ENCODE measurements at places on chromosomes 7 and 10.
A peak's percentile ranks its signal among the peaks of the same experiment; 100 is the strongest.

DNA sequence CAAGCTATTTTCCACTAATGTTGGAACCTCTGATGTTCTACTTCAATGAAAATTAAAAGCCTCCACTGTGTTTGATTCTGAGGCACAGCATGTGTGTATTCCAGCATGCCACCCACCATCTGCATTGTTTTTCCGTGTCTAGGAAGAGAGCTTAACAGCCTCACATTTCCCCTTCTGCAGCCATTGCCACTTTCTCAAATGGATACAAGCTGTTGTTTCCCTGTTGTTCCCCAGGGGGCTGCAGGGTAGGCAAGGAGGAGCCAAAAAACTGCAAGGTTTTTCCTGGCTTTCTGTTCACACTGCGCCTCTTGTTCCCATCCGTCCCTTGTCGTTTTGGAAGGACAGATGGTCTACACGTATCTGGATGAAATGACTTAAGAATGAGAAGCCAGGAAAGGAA, 72.3 kb upstream of the DNAJB12 start:
- no peak for DNase-seq

DNA sequence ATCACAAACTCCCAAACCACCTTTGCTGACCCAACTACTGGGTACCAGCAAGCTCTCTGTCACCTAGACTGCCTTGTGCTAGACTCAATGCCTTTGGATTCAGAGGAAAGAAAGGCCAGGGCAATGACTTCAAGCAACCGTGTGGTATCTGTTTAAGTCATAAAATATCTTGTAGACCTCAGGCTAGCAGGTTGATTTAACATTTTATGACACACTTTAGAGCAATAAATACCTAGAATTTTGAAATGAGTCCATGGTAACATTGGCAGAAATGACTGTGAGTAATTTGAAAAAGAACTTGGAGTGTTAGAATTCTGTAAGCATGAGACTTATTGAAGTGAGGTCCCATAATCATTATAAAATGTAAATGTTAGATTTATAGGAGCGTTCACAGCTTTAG, 87.2 kb downstream of the TWIST1 start:
- DNase-seq: peak; percentile 74

DNA sequence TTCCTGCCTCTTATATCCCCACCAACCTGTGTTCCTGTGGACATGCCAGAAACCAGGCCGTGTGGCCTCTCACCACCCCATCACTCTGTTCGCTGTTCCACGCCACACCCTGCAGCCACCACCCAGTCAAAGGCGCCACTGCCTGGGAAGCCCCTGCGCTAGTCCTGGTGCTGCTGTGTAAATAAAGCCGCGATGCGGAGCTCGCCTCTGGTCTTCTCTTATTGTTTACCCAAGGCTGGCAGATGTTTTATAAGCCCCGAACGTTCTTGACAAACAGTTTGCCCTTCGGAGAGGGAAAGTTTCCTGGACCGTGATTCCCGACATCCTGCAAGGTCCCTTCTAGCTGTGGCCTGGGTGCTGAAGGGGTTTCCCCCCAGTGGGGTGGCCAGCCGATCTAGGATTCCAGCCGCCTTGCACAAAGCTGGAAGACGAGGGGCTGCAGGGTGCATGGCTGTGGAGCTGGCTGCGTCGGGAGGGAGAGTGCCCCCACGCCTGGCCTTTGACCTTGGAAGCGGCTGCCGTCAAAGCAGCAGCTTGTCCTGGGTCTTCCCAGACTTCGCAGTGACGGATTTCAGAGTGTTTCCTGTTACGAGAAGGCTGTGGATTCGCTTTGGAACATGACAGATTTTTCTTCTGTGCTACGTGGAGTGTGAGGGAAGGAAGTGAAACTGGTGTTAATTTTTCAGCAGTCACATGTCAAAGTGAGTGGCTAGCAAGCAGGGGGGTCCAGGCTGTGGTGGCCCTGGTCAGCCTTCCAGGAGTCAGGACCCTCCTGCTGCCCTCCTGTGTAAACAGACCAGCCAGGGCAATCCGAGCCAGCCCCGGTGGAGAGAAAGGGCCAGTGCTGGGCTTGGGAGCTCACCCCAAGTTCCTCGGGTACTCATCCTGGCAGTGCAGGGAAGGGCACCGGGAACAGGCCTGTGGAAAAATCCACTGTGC, 61.6 kb downstream of the LHPP start:
- no peak for DNase-seq

DNA sequence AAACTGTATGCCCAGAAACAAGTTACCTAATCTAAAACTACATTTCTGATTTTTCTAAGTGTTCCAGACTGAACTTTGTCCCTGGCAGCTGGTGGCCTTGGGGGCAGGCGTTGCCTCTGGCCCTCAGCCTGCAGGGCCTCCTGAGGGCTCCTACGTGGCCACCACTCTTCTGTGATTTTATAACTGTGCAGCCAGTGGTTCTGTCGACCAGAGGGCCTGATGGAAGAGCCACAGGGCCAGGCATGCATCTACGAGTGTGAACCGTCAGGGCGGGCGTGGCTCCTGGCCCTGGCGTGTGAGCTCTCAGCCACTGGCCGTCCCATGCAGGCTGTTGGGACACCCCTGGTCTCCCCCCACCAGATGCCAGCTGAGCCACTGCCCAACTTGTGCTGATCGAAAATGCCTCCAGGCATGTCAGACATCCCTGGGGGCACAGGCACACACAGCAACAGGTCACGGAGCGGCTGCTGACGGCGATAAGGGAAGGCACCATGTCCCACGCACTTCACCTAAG, 173.4 kb downstream of the ZMYND11 start:
- DNase-seq: no peak

DNA sequence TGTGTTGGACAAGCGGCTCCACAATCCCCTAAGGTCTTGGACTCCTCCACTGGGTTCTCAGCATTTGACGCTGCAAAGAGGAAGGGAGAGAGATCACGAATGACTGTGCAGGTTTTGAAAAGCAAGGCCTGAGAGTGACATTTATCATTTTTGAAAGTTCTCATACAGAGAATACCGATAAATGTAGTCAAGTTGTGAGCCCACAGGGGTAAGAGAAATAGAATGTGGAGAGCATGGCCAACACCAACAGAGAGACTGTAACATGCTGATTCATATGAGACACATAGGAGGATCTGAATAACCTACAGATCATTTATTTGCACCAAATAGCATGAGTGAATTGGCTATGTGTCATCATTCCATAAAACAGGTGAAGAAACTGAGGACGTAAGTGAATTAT, 230.5 kb upstream of the MBL2 start:
- no peak for DNase-seq

GRCh38 chr7:910441-910861, 34.1 kb downstream of the GET4 start:
- DNase-seq: no peak

DNA sequence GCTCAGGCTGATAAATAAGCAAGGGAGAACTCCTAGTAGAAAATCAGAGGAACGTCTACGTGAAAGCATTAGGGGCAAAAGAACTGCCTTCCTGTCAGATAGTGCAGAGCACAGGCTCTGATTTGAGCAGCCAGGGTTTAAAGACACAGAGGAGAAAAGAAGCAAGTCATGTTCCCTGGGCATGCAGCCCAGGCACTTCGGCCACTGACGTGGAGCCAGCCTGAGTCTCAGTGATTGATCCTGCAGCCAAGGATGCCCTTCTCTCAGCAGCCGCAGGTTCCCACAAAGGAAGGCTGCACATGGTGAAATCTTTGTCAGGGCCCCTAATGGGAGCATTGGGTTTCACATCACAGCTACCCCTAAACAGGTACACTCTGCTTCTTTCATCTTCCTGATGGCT, 161.7 kb upstream of the HPS1 start:
- no peak for DNase-seq

- no peak for DNase-seq
These were observed 75.6 kb downstream of the PTPRN2 start for GRCh38 chr7:158512042-158512441.

DNA sequence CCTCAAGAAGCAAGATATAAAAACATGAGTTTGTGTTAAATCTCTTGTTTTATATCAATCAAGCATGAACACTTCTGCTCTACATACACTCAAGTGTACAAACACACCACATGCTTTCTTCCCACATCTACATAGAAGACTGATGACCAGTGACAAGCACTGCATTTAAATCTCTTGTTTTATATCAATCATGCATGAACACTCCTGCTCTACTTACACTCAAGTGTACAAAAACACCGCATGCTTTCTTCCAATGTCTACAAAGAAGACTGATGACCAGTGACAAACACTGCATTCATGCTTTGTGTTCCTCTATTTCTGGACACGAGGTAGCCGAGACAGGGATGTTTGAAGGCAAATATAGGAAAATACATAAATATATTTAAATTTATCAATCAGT, 642.0 kb upstream of the PFKP start:
- no peak for DNase-seq

DNA sequence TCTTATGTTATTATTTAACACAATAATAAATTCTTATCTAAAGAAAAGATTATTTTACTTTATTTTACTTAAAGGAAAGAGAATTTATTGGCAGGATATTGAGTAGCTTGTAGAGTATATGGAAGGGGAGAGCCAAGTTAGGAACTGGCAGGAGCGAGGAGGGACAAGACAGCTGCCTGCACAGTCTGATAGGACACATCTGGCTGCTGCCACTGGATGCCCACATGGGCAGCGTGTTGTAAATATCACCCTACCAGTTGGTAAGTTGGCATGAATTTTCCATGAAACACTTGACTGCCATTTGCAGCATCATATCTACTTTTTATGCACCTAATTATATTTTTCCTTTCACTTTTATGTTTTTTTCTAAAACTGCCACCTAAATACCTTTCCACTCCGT, 19.6 kb downstream of the SRI start:
- DNase-seq: no peak

GRCh38 chr10:113549856-113550255, 3.0 kb upstream of the HABP2 start:
- no peak for DNase-seq

GRCh38 chr10:4111643-4112042, 326.6 kb upstream of the KLF6 start:
- DNase-seq: peak; percentile 45

GRCh38 chr10:79143879-79144278, 75.1 kb downstream of the ZMIZ1 start:
- no peak for DNase-seq

GRCh38 chr7:85927226-85927625, 716.5 kb upstream of the GRM3 start:
- no peak for DNase-seq

GRCh38 chr10:122062831-122063674, 74.1 kb downstream of the TACC2 start:
- DNase-seq: peak; percentile 42

DNA sequence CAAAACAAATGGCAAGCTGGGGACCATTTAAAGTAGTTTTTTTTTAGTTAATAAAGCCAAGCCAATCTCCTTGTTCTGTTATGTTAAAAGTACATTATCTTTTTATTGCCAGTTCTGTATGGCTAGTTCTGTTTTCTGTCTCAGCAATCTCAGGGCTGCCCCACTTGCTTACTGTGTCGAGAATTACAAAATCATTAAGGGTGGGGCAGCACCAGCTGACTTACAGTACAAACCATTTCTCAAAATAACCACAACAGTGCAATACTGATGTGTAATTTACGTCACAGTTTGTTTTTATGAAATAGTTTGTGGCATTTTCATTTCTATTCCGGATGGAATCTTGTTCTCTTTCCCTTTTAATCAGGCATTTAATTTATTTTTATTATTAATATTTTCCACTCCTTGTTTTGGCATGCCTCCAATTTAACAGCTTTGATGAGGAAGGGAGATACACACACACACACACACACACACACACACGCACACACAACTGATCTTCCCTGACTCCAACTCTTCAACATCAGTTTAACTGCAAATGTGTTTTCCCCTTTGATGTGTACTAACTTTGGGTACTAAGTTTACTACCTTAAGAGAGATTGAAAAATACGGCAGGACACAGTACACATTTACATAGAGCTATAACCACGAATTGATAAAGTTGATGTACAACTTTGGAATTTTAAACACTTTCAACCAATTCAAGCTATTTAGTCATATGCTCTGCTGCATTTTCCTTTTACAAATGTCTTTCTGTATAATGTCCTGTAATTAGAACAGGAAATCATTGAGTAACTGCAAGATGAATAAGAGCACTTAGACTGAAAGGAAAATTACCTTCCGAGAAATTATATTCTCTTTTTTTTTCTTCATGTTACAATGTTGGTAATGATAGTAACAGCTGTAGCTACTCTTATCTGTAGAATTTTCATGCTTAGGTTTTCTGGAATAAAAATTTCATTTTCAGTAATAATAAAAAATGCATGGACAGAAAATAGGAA, 91.5 kb downstream of the ARID5B start:
- peak; percentile 89 for DNase-seq

DNA sequence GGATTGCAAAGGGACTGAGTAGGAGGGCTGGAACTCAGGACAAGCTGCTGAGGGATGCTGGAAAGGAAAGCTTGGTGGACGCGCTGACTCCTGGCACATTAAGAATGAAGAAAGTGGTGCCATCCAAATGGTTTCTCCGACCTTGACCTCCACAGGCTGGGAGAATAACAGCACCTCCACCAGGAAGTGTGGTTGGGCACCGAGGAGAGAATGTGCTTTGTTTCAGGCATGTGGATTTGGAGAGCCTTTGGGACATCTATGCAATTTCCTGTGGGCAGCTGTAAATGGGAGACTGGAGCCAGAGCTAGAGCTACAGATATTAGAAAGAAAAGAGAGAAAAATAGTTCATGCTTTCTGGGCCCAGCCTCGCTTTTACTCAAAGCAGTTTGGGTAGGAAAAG, 29.8 kb upstream of the HABP2 start:
- DNase-seq: no peak

DNA sequence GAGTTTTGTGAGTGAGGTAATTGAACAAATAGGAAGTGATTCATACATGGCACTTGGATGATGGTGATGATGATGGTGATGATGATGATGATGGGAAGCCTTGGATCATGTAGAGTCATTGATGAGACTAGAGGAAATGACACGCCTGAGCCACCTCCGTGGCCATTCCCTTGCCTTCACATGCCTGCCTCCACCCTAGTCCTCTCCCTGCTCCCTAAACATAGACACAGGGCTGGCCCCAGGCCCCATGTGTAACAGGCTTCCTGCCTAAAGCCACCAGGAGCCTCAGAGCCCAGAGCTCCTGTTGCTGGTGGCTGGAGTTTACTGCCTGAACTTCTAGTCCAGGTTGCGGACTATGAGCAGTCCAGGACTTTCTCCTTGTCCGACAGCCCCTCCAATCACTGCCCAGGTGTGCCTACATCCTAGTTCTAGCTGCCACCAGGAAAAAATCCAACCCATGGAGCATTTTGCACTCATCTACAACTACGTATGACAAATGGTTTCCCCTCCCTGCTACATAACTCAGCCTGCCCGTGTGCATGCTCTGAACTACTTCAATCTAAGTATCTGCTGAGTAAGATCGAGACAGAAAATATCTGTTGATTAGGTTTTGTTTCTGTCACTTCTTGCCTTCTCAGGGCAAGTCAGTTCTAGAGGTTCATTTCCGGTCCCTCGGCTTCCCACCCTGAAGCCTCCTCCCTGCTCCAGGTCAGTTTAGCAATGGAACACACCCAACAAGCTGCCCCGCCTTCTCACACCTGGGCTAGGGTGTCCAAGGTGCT, 35.5 kb upstream of the KDM7A start:
- peak; percentile 26 for DNase-seq

- peak; percentile 68 for DNase-seq
These were observed 85.5 kb downstream of the PRTFDC1 start for GRCh38 chr10:24866604-24867583.

GRCh38 chr10:102579328-102579727, 65.0 kb upstream of the TRIM8 start:
- peak; percentile 17 for DNase-seq

All from fibroblast of skin of right quadriceps (primary cell).